ENCODE measurements at places on chromosomes 3 and 15.

GRCh38 chr3:77039606-77040171 lies at the start of gene ROBO2:
Gene ROBO2, plus strand, starts transcription at chr3:77040099. Its CDS starts 687 bp downstream, at chr3:77040786.
- DNase-seq, result no peak

- DNase-seq, result no peak
Observed at GRCh38 chr15:29611057-29611456, 211.2 kb downstream of the TJP1 start.

- no peak for DNase-seq
Observed at GRCh38 chr3:53261712-53262111, 5.9 kb upstream of the TKT start.

DNA sequence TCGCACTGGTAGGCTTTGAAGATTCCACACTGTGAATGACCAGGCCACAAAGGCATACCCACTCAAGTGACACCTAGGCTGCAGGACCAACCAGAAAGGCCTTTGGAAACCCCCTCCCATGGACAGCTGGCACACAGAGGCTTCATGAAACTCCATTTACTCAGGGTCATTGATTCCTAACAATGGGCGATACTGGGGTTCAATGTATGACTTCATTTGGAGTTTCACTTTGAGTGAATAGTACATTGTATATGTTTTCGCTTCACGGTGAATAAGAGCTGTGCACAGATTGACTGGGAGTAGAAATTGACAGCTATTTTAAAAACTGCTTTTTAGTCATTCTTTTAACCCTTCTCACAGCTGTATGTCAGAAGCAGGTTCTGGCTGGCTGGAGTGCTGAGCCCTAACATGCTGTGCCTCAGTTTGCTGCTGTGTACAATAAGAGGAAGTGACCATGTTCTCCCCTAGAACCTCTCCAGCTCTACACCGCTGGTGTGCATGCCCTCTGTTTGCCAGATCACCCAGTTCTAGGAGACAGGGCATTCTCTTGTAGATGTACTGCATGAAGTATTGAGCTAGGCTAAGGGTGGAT lies 15.4 kb upstream of the CX3CR1 start:
- DNase-seq, result no peak

- no peak for DNase-seq
Observed at GRCh38 chr15:69105451-69105985, 54.9 kb upstream of the GLCE start.

GRCh38 chr3:195868866-195869412 lies 39.4 kb downstream of the TNK2 start:
- DNase-seq, result no peak

- DNase-seq, result no peak
Observed at GRCh38 chr3:183400352-183400751, 28.1 kb downstream of the MCF2L2 start.

DNA sequence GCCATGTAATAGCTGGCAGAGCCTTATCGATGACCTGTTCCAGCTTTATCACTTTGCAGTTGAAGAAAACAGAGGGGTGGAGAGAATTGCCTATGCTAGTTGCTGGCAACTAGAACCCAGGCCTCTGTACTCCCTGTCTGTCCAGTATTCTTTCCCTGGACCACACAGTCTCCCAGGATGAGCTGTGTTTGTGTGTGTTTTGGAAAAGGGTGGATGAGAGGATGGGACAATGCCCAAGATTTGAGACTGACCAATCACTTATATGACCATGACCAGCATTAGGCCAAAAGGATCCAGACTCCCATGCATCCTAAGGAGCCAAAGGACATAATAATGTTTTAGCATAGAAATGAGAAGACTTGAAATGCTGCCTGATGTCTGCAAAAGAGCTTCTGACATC lies 102.6 kb downstream of the CD200R1L start:
- DNase-seq, result no peak

DNA sequence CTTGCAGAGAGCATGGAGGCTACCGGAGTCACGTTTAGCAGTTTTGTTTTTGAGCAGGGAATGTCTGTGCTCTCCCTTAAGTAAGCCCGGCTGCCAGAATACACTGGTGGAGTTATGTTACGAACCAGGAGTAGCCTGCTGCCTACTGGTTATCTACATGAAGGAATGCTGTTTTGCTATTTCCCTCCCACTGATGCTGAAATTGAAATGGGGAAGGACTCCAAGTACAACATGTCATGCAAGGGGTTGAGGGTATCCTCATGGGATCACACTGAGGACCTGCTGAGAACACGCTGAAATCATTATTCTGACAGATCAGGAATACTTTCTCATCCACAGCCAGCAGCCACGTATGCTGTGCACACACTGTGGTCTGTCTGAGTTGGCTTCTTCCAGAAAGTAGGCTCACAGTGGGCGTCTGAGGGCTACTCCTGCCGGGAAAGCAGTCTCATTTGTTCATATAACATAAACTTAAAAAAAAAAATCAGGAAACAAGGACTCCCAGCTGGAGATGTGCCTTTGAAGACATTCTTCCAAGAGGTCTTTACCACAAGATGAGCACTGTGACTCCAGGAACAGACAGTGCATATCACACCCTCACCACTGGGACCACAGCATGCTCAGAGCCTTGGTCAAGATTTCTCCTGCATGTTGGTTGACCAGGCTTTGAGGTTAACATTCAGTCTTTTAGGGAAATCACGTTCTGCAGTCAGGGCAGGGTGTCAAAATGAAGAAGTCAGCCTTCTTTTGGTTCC lies 300.4 kb upstream of the RASGRP1 start:
- DNase-seq, result no peak

- no peak for DNase-seq
Observed at GRCh38 chr3:146967783-146968182, 362.6 kb upstream of the PLSCR5 start.

DNA sequence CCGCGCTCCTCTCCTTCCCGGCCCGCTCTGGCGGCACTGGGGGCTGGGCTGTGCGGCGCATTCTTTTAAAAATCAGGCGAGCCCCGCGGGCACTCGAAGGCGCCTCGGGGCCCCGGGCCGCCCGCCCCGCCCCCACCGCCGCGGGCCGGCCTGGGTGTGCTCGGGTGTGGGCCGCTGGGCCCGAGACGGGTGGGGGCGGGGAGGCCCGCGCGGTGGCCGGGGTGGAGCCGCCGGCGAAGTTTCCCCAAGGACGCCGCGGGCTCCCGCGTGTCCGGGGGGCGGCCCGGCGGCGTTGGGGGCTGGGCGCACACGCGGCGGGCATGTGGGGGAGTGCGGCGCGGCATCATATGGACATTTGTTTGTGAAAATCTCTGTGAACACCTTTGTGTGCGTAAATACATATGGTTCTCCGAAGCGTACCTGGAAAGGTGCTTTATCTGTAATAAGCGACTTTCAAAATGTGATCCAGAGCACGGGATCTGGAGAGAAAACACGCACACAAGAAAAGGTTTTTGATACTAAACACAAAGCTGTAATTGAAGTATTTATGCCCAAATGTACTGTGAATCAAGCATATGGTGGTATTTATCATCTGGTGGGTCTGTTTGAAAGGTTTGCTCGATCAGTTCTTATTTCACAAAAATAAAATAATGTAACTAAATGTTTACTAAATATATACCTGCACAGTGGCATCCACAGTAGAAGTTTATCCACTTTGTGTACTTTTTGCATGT lies 612 bp upstream of the TBL1XR1 start:
- peak; percentile 95 for DNase-seq

DNA sequence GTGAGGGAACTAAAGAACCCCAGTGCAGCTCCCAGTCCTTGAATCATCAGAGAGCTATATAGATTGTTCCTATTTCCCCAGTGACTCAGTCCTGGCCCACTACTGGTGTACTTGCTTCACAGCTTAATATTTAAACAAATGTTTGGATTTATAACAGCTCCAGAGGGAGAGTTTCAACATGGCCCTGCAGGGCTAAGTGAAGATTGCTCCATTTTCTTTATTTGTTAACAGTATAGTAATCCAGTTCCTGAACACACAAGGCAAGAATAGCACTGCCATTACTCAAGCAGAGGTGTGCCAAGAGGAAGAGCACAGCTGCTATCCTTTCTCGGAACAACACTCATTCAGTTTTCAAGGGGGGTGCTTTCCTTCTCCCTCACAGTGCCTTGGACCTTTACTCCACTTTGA lies 6.5 kb downstream of the SQOR start:
- no peak for DNase-seq

DNA sequence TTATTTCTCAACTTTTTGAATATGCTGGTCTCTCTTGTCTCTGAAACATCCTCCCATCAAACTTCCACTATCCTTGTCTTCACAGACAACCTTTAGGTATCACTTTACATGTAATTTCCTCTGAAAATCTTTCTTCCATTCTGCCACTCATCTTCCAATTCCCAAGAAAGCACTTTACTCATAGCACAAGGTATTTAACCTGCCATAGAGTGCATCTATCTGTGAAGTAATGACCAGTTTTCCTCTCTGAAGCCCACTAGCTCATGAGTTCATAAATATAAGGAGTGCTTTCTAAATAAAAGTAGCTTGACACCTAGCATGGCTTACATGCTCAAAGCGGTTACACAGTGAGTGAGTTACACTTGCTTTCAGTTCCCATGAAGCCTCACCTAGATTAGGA lies 160.7 kb upstream of the CMC1 start:
- DNase-seq, result no peak

DNA sequence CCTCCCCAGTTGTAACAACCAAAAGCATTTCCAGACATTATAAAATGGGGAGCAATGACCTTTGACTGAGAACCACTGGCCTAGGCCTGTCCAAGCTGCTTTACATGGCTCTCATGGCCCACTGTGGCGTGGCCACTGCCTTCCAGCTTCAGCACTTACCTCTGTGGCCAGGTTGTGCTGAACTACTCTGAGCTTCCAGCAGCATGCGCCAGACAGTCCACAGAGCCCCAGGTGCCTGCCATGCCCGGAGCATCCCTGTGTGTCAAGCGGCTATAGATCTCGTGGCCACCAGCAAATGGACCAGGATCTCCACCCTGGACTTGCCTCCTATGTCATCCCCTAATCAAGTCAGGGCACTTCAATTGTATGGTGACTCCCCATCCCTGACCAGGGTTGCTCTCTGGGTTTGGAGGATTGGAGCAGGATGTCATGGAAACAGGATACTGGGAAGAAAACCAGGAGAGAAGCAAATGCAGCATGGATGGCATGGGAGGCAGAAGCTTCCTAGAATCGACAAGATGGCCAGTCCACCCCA lies 199.7 kb downstream of the UACA start:
- DNase-seq, result no peak

- no peak for DNase-seq
Observed at GRCh38 chr3:13594991-13595421, 46.1 kb downstream of the FBLN2 start.

DNA sequence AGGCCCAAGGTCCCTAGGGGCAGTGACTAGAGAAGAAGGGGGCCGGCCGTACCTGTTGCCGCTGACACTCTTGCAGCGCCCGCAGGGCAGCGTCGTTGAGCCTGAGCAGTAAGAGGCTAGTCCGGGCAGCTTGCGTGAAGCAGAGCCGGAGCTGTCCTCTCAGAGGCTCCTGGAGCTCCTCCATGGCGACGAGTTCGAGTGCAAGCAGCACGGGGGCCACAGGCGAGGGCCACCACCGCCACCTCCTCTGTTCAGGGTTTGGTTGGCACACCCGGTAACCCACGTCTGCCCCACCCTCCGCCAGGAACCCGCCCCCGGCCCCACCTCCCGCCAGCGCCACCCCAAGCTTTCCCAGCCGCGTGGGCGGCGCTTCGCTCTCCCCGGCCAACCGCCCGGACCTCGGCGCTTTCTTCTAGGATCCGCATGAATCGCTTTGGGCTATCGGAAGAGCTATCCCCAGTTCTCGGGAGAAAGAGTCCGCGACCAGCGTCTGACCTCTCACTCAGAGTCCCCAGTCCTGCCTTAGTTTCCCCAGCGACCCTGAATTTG lies at the start of gene ELL3:
Gene ELL3, minus strand, starts transcription at position 249 of the 549 bp plus-strand sequence. Its CDS starts 65 bp downstream, at position 184.
- peak; percentile 71 for DNase-seq

GRCh38 chr3:185852635-185853034 lies 27.8 kb upstream of the IGF2BP2 start:
- no peak for DNase-seq

GRCh38 chr3:59367150-59367549 lies 317.3 kb upstream of the CFAP20DC start:
- DNase-seq, result no peak

DNA sequence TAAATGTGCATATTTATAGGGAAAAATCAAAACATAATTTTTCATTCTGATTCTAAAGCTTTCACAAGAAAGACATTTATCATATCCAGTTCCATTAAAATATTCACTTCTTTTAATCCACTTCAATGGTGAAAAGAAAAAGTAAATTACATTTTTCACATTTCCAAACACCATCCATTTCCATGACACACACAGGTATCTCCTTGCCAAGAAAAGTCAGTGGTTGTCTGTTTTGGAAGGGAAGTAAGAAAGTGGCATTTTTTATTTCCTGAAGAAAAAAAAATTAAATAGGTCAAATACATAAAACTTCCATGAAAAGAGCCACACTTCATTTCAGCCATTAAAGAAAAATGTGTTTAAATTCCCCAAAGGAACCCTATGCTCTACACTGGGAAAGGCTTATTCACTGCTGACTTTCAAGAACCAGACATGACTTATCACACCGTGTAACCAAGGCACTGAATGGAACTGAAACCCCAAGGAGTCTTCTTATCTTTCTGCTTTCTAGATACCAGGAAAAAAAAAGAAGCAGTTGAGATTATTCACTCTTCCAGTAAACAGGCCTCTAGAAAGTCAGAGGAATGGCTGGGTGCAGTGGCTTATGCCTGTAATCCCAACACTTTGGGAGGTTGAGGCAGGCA lies 44.5 kb downstream of the OSBPL10 start:
- no peak for DNase-seq

- peak; percentile 92 for DNase-seq
Observed at GRCh38 chr3:57998366-57999283, 9.6 kb upstream of the FLNB start.

GRCh38 chr15:31268911-31269784 lies 57.5 kb upstream of the KLF13 start:
- no peak for DNase-seq

DNA sequence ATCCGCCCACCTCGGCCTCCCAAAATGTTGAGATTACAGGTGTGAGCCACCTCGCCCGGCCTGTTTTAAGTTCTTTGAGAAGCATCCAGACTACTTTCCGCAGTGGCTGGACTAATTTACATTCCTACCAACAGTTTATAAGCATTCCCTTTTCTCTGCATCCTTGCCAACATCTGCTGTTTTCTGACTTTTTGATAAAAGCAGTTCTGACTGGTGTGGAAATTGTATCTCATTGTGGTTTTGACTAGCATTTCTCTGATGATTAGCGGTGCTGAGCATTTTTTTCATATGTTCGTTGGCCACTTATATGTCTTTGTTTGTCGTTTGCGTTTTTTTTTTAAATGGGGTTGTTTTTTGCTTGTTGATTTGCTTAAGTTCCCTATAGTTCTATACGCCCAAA lies 208.4 kb upstream of the DPPA4 start:
- DNase-seq, result peak; percentile 24

- DNase-seq, result no peak
Observed at GRCh38 chr15:28273468-28273867, 48.5 kb downstream of the HERC2 start.

DNA sequence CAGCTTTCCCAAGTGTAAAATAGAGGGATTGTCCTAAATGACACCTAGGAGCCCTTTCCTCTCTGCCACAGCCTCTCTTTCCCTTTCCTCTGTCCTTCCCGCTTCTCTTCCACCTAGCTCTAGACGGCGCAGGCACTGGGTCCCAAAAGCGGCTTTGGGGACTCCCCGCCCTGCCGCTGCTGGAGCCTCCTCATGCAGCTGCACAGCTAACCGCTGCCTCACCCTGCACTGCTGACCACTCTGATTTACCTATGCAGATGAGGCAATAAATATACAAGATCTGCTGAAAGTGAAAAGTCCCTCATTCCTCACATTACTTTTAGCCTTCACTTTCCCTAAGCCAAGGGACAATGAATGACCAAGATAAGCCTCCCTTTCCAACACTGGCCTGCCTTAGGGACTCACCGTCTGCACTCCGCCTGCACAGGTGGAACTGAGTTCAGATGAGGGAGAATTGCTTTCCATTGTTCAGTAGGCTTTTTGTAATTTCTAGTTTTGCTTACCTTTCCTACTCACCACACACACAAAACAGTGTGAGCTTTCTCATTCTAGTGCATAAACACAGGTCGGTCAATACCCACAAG lies 197.5 kb upstream of the BCL6 start:
- no peak for DNase-seq

Measured in RPMI8226 (cell line).